Stimulated activated CD4-positive, alpha-beta T cell treated with anti-CD3 and anti-CD28 coated beads, Interleukin-15, amount 100 ng/mL, for 1 hour (primary cell): ENCODE measurements at places on chromosomes 16 and 17.

DNA sequence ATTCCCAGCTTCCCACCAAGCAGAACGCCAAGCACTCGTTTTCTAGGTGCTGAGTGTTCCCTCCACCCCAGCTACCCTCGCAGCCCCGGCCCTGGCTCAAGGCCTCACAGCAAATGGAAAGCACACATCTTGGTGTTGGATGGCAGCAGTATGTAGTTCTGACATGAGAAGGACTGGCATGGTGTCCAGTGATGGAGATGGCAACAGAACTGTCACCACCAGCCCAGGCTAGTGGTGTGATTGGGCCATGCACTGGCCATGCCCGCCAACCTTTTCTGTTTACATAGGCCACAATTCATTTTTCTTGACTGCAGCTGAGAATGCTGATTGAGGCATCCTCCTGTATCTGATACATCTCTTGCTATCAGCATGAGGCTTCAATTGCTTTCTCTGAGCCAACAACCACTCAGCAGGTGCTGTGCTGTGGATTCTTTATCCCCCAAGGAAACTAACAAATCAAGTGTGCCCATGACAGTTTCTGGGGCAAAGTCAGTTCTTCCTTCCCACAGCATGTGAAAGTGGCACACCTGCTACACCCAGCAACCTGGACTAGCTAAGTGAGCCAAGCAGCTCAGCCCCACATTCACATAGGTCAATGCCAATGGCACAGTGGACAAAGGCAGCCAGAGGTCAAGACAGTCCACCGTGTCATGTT is 3.8 kb downstream of the SLC12A4 start:
- DNase-seq, result no peak

DNA sequence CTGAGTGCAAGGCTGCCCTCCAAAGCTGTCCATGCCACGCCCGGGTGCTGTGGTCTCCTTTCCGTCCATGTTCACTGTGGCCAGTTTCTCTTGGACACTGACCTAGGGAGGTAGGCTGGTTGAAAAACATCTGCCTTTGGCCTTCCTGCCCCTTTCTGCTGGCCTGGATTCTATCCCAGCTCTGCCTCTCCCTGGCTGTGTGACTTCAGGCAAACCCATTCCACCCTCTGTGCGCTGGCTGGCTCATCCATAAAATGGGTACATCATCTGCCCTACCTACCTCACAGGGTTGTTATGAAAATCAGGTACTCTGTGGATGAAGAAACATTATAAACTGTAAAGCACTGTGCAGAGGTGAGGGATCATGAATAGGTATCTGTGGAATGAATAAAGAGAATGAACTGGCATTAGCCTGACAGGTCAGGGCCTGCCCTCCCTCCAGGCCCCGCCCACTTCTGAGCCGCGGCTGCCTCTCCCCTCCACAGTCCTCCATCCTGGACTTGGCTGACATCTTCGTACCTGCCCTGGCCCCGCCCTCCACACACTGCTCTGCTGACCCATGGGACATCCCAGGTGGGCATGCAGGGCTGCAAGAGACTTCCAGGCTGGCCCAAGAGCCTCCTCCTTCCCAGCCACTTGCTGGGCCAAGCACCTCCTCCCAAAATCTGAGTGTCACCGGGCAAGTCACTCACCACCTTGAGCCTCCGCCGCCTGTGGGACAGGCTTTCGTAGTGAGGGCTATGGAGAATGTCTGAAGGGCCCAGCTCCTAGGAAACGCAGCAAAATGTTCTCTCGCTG is 7.0 kb upstream of the SPATA20 start:
- DNase-seq, result no peak

GRCh38 chr17:62121025-62121730 is 56.1 kb upstream of the MED13 start:
- DNase-seq, result no peak

- DNase-seq, result no peak
Measured at GRCh38 chr16:71780521-71781089, 28.0 kb downstream of the AP1G1 start.

- no peak for DNase-seq
Measured at GRCh38 chr17:3986939-3987335, 22.7 kb upstream of the ATP2A3 start.

- DNase-seq, result no peak
Measured at GRCh38 chr16:88893127-88893968, 26.9 kb upstream of the PABPN1L start.

DNA sequence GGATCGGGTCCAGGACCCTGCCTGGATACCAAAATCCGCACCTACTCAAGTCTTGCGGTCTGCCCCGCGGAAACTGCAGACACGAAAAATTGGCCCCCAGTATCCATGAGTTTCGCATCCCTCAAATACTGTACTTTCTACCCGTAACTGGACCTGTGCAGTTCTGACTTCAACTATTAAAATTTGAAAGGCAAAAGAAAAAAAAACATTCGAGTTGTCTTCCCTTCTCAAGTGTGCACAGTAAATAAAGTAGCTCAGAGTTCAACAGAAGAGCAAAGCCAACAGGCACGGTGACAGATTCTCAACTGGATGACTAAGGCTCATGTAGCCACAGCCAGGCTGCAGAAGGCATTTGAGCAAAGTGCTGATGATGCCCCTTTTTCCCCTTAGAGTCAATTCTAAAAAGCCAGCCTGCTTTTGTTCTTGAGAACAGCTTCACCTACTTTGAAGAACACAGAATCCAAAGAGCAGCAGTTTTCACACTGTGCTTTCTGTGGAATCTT is 32.5 kb downstream of the MARF1 start:
- no peak for DNase-seq

DNA sequence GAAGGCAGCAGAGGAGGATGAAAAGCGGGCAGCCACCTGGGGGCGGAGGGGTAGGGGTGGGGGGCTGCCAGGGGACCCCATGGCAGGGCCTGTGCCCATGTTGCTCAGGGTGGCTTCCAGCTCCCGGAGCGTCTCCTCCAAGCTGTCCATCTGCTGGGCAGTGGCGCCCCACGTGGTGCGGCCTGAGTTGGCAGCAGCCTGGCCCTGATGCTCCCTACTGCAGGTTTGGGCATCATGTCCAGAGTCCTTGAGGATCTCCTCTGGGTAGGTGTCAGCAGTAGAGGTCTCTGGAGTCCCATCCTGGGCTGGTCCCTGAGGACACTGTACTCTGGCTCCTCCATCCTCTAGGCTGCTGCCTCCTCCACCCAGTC is 60.9 kb downstream of the SRCIN1 start:
- no peak for DNase-seq
